ENCODE measurements at places on chromosomes 2 and 18.

- peak; percentile 47 for DNase-seq
Observed at GRCh38 chr2:172120118-172120517, 17.4 kb upstream of the DLX2 start.

- no peak for DNase-seq
Observed at GRCh38 chr18:79274823-79275222, 120.9 kb upstream of the NFATC1 start.

DNA sequence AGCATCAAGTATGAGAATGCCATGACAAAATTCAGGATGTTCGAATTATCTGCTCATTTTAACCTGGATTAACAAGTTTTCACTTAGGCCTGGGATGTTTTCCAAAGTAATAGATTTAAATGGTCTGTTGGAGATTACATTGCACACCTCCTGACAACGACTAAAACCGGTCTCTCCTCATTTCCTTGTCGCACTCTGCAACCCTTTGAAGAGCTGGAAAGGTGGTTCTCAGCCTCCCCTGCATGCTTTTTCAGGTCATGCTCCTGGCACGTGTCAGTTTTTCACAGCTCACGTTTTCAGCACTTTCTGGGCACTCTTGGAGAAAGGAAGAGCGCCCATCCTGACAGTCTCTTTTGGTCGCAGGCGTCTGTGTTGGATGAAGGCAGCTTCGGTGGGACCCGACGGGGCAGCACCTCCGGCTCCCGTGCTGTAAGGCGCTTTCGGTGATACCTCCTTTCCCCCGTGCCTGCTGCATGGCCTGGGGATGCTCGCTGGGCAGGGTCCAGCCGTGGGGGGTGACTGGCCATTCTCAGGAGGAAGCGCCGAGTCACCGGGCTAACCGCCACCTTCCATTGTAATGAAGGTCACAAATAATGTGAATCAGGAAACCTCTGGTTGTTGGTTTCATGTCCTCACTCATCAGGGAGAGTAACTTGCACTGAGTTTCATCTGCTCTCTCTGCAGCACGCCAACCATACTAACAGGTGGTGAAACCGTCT lies 63.5 kb upstream of the RBM44 start:
- no peak for DNase-seq

DNA sequence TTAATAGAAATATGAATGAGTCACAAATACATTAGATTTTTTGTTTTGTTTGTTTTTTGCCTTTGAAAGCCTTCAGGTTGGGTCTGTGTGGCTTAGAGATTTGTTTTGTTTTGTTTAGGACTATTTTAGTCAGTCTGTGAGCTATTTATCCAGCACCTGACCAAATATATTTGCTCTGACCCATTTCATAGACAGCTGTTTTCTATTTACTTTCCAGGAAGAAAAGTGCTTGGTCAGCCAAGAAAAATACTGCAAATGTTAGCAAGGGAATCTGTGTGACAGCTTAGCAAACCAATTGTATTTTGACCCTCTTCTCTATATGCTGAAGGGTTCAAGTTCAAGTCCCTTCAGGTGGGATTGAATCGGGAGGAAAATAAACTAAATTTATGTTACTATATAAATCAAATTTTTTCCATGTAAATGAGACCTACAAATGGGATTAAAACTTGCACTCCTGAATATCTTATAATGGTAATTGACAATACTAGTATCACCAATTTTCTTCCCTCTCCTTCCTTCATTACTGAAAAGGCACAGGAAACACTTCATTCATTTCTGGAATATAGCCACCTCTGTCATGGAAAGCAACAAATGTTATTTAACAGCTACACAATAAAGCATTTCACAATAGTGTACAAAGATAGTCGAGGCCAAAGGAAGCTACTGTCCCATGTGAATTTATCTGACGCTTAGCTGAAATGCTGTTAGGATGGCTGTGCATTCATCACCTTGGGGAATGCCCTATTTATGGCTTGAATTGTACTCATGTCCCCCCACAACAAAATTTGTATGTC lies 23.1 kb upstream of the KLF7 start:
- DNase-seq, result peak; percentile 83

- no peak for DNase-seq
Observed at GRCh38 chr2:207830778-207831438, 61.2 kb upstream of the FZD5 start.

- no peak for DNase-seq
Observed at GRCh38 chr2:115807276-115807675, 1364.8 kb downstream of the DPP10 start.

All from AG10803 (cell line).